ENCODE measurements at places on chromosomes 5 and 9.

GRCh38 chr9:78898234-78898633, 601.3 kb downstream of the PSAT1 start:
- no peak for DNase-seq

DNA sequence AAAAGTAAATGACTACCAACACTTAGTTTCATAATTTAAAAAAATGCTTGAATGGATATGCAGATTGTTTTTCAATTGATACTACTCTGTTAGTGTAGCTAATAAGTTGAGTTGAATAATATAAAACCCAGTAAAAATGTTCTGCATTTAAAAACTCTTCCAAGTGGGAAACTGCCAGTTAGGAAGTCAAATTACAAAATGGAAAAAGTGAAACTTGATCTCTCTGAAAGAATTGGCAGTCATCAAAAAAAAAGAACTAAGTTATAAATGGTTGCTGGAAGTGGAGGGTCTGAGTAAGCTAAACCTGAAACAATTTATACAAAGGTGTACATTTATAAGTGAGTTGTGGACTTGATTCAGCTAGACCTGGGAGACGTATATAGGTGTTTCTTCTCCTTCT, 52.4 kb downstream of the VCAN start:
- DNase-seq = no peak

- DNase-seq = no peak
Measured at GRCh38 chr5:2675548-2675947, 75.9 kb downstream of the IRX2 start.

GRCh38 chr9:93974151-93974550, 19.0 kb upstream of the BARX1 start:
- DNase-seq = no peak

GRCh38 chr5:55624841-55625588, 87.1 kb downstream of the SLC38A9 start:
- no peak for DNase-seq

GRCh38 chr5:139276426-139276825, 17.1 kb upstream of the MATR3 start:
- DNase-seq = no peak

GRCh38 chr5:156124708-156125107, 202.3 kb upstream of the SGCD start:
- DNase-seq = no peak

DNA sequence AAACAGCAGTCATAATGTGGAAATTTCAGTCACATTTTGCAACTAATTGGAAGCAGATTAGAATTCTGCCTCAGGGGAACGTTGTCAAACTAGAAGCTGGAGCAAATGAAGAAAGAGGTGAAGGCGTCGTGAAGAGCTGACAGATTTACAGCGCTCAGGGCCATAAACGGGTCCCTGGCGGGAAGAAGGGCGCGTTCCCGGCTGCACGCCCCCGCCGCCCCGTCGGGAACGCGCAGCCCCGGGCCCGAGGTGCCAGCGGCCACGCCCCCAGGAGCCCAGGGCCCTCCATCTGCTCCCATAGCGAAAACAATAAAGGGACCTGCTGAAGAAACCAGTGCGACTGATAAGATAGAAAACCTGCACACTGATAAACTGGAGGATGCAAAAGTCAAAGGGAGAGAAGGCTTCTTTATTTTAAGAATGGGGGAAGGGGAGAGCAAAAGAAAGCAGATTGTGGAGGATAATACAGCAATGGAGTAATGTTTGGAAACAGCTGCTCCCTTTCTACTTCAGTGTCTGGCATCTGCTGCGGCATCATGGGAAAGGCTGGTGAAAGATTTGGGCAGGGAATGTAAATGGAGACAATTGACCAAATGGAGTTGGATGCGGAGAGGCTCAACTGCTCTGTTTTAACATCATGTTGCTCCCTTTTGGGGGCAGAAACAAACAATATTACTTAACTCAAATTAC, 11.1 kb downstream of the ZNF608 start:
- no peak for DNase-seq

DNA sequence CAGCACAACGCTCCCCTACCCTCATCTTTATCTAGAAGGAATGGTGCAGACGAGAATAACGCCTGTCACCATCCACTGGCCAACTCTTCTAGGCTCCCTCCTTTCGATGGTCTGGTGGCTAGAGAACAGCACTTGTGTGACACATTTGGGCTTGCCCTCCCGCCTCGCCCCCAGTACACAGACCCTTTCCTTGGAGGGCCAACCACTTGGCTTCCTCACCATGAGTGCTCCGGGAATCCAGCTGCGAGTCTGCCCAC, 1.4 kb downstream of the GNAQ start:
- DNase-seq = no peak

DNA sequence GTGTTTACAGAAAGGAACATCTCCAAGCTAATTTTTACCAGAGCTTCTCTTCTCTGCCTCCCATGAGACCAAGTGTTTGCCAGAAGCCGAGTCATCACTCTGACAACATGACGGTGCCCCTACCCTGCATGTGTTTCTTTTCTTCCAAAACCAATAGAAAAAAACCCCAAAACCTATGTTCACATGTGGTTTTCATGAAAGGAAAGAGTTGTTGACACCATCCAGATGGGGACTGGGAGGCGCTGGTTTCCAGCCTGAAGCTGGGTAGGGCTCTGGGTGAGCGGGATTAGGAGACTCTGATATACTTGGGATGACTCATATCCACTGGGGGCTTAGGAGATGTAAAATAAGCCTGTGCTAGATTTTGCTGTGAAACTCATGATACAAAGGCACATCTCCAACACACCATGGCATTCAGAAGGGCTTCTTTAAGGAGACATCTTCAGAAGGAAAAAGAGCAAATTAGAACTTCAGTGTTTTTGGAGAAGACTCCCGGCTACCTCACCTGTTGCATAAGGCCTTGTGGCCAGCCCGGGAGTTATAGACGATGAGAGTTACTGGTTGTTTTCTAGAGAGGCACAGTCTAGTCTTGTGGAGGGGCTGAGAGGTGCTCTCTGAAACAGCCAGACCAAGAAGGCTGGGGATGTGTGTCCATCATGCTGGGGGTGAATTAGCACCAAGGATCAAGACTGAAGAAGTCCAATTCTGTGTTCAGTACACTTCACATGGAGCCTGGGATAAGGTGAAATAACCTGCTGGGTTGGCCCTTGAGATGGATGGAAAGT, 108.9 kb upstream of the LHFPL2 start:
- no peak for DNase-seq

DNA sequence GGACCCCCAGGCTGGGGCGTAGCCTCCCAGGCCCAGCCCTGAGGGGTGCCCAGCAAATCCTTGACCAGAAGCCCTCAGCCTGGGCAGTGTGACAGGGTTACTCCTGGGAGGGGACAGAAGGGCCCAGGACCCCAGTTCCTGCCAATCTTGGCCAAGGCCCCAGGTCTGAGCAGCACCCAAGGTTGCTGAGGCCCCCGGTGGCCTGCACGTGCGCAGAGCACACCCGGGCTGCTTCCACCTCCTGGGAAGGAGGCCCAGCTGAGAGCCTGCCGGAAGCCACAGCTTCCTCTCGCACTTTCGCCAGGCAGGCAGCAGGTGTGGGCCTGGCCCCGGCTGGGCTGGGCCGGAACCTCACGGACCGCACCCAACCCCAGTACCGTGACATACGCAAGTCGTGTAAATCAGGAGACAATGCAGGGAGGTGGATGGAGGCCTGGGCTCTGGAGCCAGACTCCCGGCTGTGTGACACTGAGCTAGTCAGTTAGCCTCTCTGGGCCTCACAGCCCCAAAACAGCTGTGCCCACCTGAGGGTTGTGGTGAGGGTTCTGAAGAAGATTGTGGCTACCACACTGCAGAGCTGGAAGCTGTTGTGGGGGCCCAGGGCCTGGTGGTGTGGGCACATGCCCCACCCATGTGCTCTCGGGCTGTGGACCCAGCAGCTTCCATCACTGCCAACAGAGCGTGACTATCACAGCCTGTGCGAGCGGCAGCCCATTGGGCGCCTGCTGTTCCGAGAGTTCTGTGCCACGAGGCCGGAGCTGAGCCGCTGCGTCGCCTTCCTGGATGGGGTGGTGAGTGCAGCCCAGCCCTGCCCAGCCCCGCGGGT, 5.1 kb downstream of the GRK6 start:
- peak; percentile 46 for DNase-seq

GRCh38 chr5:71925608-71926091, 181.6 kb upstream of the MAP1B start:
- DNase-seq = no peak

GRCh38 chr9:87280421-87280820, 217.2 kb upstream of the DAPK1 start:
- DNase-seq = no peak

DNA sequence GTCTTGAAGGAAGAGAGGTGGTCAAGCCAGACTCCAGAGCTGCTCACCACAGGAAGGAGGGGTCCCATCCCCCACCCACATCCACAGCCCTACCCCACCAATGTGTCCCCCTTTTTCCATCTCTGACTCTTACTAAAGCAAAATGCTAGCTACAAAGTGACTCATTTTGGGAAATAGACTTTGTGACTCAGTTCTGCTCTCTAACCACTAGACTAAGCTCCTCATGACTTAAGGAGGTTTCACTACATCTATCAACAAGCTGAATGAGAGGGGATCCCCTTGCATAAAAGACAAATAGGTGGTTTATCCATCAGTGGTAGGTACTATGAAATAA, 35.1 kb upstream of the ADRB2 start:
- DNase-seq = no peak

- DNase-seq = no peak
Measured at GRCh38 chr5:122844910-122845228, 544 bp upstream of the SNX24 start.
